ENCODE measurements at places on chromosomes 1 and 21.

GRCh38 chr1:41286992-41287391 is 44.9 kb upstream of the SCMH1 start:
- DNase-seq: no peak

GRCh38 chr1:29209173-29209572 is 21.6 kb downstream of the MECR start:
- no peak for DNase-seq

- no peak for DNase-seq
Observed at GRCh38 chr1:52970149-52970548, 43.1 kb downstream of the SCP2 start.

DNA sequence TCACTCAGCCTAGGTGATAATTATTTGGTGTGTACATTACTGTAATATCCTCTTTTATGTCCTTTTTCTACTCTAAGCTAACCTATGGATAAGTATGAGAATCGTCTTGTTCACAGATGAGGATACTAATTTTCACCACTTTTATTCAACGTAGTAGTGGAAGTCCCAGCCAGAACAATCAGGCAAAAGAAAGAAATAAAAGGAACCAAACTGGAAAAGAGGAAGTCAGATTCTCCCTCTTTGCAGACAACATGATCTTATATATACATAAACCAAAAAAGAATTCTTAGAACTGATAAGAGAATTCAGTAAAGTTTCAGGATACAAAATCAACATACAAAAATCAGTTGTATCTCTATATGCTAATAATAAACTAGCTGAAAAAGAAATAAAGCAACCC is 12.6 kb upstream of the RGL1 start:
- DNase-seq: no peak

DNA sequence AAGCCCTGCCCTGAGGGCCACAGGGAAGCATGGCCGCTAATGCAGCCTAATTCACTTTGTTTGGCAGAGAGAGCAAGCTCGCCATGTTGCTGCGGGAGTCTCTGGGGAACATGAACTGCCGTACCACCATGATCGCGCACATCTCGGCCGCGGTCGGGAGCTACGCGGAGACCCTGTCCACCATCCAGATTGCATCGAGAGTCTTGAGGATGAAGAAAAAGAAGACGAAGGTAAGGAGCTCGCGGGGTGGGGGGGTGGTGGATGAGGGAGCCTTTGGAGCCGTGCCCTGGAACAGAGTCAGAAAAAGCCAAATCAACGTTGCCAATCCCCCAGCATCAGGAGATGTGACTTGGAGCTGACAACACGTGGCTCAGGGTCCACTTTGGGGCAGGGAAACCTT is 529.4 kb downstream of the KIF26B start:
- DNase-seq: no peak

DNA sequence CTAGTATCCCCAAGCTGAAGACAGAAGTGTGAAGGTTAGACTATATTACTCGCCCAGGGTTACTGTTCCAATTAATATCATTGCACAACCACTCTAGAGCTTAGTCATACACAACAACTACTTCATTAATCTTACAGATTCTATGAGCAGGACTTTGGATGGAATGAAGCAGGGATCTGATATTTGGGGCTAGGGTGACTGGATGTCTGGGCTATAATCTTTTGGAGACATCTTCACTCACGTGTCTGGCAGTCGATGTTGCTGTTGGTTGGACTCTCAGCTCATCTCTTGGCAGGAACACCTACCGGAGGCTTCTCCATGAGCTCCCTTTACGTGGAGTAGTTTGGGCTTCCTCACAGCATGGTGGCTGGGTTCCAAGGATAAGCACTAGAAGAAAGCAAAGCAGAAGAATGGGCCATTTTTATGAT is 519.2 kb upstream of the B3GALT2 start:
- DNase-seq: no peak

DNA sequence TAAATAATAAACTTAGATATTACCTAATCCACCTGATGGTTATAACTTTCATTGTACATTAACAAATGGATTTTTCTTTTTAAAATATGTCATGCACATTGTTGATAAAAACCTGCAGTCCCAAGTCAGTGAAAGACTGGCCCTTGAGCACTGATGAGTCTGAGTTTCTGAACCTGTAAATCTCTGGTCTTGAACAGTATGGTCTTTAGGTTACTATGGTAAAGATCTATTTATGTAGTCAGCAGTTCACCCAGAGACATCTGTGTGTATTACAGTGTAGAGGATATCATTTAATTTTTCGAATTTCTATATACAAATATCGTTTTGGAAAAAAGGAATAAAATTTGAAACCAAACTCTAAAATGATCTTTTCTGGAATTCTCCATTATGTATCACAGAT is 30.4 kb upstream of the SCYL3 start:
- DNase-seq: no peak

DNA sequence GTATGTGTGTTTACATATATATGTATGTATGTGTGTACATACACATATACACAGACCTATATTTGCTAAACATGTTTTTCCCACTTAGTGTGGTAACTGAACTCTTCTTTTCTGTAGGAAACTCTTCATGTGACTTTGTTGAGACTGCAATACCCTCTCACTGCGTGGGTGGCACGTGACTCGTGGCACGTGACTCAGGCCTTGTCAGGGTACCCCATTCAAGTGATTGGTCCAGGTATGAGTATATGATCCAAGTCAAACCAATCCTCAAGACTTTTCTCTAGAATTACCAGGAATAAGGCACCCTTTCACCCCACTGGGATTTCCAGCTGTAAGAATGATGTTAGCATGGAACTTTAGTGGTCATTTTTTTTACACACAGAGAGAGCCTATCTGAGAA is 149.2 kb upstream of the KCNK2 start:
- no peak for DNase-seq

GRCh38 chr1:93615582-93616150 is 66.0 kb downstream of the BCAR3 start:
- DNase-seq: no peak
